HT1080 (cell line): ENCODE measurements at places on chromosomes 2 and 18. TPM values are rescaled to one million over a fixed set of nuclear protein-coding genes. Genes with fewer than 3 reads are reported as not detected.
A peak's percentile ranks its signal among the peaks of the same experiment; 100 is the strongest.

DNA sequence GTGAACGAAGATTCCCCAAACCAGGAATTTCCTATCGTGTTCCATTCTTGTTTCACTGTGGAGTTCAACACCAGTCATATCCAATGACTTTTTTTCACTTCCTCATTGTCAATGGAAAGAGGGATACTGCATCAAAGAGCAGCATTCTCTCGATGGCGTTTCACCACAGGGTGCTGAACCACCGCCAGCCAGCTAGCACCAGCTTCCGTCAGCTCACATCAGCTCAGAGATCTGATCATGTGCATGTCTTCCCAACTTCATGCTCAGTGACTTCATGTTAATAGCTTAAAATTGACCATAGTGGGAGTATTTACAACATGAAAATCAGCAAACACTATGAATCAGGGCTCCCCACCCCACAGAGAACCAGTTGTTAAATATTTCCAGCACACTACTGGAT, 359.9 kb downstream of the TNS1 start:
- DNase-seq = no peak

MALL gene
- 0.07 and 0.77 TPM in 2 replicates for total RNA-seq

DNA sequence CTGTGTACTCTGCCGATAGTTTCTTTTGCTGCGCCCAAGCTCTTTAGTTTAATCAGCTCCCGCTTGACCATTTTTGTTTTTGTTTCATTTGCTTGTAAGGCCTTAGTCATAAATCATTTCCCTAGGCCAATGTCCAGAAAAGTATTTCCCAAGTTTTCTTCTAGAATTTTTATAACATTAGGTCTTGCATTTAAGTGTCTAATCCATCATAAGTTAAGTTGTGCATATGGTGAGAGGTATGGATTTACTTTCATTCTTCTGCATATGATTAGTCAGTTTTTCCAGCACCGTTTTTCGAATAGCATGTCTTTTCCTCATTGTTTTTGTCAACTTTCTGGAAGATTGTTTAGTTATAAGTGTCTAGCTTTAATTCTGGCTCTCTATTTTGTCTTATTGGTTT, 484.8 kb upstream of the CNTNAP5 start:
- DNase-seq = no peak

SNTG2 gene
- total RNA-seq = not detected in 2 replicates

CYP27C1 gene
- total RNA-seq = 1.4 and 1.5 TPM in 2 replicates

DNA sequence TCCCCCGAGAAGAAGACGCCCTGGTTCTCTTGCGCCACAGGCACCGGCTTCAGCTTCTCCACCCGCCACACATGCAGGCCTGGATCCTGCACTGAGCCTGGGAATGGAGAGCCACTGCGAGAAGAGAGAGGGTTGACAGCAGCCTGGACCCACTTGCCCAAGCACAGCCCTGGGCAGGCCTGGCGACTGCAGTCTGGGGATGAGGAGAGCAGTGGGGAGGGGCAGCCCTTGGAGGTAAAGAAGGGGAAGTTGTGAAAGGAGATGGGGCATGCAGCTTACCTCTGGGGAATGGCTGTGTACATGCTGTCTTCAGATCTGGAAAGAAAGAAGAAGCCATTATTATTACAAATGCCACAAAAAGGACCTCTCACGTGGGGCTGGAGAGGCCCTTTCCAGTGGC, 8.3 kb downstream of the CAPG start:
- no peak for DNase-seq

PER2 gene
- 2.6 and 2.9 TPM in 2 replicates for total RNA-seq

DNA sequence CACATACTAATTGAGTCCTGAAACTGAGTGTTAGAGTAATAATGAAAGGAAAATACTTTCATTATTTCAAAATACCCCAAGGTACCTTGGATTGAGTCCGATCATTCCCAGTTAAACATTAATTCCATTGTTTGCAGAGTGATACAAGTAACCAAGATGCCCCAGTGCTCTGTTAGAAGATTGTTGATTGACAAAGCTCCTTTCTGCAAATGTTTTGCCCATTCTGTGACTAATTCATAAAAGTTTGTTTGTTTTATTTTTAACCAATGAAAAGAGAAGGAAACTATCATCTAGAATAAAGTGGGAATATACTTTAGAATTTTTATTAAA, 124.0 kb downstream of the GULP1 start:
- DNase-seq = no peak

CCDC85A gene
- total RNA-seq = 0.19 TPM in 1 of 2 replicates, not detected in the other

- DNase-seq = no peak
These were observed 418.0 kb upstream of the ID2 start for GRCh38 chr2:8263901-8264300.

- no peak for DNase-seq
These were observed 122.2 kb upstream of the ZEB2 start for GRCh38 chr2:144642131-144642530.

- peak; percentile 87 for DNase-seq
These were observed 636.2 kb upstream of the CHAC2 start for GRCh38 chr2:53131416-53131815.

EHD3 gene
- 14.1 and 17.5 TPM in 2 replicates for total RNA-seq

DNA sequence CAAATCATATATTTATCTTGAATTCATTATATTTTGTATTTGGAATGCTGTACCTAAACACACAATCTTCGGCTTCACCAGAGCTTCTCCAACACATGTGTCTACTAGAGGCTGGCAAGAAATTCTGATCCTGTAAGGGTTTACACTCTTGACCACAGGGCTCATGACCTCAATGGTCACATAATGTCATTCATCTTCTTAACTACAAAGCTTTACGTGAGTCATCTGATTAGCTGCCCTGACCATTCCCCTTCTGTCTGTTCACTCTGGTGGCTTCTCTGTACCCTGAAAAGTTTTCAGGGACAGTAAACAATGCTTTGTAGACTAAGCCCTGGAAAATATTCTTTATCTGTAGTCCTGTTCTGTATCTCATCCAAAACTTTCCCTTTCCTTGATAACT, 423.9 kb downstream of the CMPK2 start:
- no peak for DNase-seq

- DNase-seq = no peak
These were observed 11.5 kb downstream of the NPC1 start for GRCh38 chr18:23574611-23575308.

IL36RN gene
- not detected in 2 replicates for total RNA-seq

RGPD3 gene
- total RNA-seq = 0.03 TPM in 2 replicates

DNA sequence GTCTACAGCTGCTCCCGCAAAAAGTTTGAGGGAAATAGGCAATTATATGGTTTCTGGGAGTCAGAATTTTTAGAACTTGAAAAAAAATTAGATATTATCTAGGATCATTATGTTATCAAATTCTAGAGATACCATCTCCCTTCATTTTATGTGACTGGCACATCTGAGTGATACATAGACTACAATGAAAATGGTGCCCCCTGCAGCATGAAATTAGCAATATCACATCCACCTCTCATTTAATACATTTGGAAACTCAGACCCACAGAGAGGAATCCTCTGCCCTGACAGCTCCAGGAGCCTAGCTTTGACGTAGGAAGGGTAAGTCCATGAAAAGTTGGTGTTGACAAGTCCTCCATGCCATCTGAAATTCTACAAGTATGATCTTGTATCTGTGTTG, 381.6 kb downstream of the SUCLG1 start:
- peak; percentile 24 for DNase-seq

GRCh38 chr2:239548965-239549595, 148.3 kb upstream of the HDAC4 start:
- DNase-seq = no peak

DNA sequence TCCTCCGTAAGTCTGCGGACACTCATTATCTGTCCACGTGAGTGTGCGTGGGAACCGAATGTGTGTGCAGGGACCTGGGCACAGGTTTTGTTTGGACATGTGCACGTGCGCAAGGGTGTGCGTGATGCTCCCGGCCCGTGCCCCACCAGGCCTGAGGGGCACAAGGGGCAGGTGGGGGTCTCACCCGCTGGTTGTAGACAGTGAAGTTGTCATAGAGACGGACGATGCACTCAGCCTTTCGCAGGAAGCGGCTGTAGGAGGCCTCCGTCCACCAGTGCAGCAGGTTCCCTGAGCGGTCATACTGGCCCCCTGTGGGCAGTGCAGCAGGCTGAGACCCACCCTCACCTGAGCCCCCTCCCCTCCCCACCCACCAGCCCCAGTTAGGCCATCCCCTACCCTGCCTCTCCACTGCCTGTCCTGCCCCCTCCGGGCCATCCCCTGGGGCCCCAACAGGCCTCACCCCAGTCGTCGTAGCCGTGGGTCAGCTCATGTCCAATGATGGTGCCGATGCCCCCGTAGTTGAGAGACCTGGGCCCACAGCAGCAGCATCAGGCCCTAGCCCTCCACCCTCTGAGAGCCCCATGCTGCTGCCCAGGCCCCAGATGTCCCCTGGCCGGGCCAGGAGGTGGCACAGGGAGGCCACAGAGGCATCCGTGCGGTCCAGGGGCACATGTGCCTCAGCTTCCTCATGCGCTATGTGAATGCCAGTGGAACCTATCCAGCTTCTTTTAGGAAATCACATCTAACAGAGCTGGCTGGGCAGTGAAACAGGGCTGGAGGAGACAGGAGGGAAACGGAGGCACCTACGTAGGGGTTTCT, 6.1 kb downstream of the ECEL1 start:
- DNase-seq = no peak

- DNase-seq = peak; percentile 77
These were observed 90.3 kb upstream of the RAB27B start for GRCh38 chr18:54737986-54738385.
